ENCODE measurements at places on chromosomes 11 and 22.

DNA sequence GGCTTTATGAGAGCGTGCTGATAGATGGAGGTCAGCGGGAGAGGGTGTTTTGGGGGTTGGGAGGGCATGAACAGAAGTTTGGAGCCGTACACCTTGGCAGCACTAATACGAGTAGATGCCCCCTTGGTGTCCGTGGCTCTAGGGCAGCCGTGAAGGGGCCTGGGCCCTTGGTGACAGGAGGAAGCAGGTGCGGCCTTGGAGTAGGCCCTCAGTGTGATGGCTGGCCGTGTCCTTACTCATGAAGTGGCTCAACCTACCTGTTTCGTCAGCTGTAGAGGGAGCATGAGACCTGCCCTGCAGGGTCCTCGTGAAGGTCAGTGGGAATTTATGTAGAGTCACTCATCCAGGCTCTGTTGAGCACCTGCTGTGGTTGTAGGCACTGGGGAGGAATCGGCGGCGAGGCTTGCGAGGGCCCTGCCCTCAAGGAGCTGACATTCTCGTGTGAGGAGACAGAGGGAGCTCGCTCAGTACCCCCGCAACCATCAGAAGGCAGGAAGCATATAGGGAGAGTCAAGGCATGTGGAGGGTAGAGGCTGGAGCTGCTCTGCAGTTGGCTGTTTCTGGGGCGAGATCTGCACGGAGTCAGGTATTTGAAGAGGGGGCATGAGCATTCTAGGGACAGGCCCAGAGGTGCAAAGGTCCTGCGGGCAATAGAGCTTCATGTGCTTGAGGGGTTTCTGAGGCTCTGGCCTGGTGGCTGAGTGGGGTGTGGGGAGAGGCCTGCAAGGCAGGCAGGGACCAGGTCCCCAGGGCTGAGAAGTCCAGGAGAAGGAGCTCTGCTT lies 39.6 kb downstream of the TBC1D22A start:
- DNase-seq: no peak

DNA sequence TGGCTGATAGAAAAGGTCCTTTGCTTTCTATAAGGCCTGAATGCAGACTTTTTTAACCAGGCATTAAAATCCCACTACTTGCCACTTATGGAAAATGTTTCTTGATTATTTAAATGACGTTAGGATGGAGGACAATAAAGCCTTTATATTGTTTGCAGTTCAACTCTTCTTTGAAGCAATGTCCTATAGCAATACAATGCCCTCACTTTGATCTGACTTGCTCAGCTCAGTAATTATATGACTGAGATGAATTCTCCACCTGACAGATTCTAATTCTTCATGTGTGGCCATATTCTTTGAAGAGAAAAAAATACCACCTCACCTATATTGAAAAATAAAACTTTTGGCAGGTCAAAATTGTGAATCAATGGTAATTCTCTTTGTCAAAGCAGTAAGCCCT lies 182.0 kb upstream of the MTMR2 start:
- DNase-seq: no peak

GRCh38 chr22:29211466-29211865 lies 5.8 kb downstream of the EMID1 start:
- no peak for DNase-seq

- no peak for DNase-seq
Observed at GRCh38 chr22:30241576-30242371, 4.8 kb downstream of the LIF start.

- DNase-seq: no peak
Observed at GRCh38 chr22:22655452-22656290, 11.3 kb downstream of the GGTLC2 start.

- peak; percentile 51 for DNase-seq
Observed at GRCh38 chr22:37229012-37229804, 14.9 kb downstream of the RAC2 start.

DNA sequence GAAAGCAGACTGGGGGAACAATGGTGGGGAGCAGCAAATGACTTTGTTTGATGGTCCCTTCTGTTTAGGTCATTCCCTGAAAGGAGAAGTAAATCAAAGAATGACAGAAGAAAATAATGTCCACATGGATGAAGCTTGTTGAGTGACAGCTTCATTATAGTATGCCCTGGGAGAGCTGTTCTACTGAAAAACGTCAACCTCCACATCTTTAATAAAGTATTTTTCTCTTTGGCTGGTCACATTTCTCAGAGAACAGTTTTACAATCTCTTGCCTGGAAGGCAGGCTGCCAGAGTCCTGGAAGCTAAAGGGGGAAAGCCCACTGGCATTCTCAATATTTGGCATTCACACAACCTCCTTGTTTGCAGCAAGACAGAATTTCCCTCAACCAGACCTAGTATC lies 287.9 kb downstream of the SWAP70 start:
- DNase-seq: no peak

- no peak for DNase-seq
Observed at GRCh38 chr22:43925433-43926348, 2.1 kb downstream of the PNPLA3 start.

DNA sequence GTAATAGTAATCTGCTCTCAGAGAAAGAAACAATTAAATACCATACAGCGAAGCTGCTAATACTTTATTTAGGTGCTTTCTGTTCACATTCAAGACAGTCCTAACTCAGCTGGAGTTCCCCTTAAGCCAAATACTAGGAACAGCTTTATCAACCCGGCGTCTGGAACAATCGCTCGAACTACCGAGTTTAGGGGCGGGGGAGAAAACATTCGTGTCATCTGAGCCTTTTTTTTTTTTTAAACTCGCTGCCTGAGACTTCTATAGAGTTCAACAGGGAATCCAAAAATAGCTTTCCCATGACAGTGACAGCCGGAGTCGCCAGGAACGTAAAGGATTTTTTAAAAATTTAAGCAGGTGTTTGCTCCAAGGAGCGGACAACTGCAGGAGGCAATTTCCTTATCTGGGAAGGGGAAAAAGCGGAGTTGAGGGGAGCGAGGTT lies 852 bp downstream of the TRAF6 start:
- no peak for DNase-seq

GRCh38 chr11:7520981-7521487 lies 7.2 kb downstream of the PPFIBP2 start:
- DNase-seq: no peak

- no peak for DNase-seq
Observed at GRCh38 chr11:16292167-16292859, 64.0 kb downstream of the SOX6 start.

GRCh38 chr11:6413791-6414201 lies 5.1 kb downstream of the APBB1 start:
- DNase-seq: peak; percentile 58

GRCh38 chr11:34644669-34645406 lies 23.9 kb downstream of the EHF start:
- DNase-seq: no peak

DNA sequence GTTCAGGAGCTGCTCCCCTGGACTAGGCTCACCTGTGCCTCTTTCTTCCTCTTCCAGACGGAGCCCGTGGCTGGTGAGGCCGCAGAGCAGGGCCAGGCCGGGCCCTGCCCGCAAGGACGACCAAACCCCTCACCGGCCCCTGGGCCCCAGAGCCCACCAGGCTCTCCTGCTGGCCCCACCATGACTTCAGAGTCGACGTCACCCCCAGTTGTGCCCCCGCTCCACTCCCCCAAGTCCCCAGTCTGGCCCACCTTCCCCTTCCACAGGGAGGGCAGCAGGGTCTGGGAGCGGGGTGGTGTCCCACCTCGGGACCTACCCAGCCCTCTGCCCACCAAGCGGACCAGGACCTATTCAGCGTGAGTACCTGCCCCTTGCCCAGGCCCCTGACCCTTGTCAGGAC lies 11.0 kb downstream of the CSDC2 start:
- DNase-seq: no peak

- DNase-seq: no peak
Observed at GRCh38 chr22:42196454-42196853, 65.8 kb upstream of the CYP2D6 start.

DNA sequence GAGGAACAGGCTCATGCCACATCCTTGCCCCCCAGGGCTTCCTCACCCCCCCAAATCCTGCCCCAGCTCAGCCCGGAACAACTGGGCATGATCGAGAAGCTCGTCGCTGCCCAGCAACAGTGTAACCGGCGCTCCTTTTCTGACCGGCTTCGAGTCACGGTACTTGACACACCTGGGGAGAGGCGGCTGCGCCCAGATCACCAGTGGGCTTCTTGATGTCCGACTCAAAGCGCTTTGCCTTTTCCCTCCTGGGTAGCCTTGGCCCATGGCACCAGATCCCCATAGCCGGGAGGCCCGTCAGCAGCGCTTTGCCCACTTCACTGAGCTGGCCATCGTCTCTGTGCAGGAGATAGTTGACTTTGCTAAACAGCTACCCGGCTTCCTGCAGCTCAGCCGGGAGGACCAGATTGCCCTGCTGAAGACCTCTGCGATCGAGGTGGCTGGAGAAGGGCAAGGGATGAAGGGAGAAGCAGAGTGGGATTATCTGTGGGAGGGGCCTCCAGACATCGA lies 3.5 kb downstream of the NR1H3 start:
- DNase-seq: no peak

GRCh38 chr11:122642971-122643370 lies 12.6 kb upstream of the UBASH3B start:
- no peak for DNase-seq

- DNase-seq: no peak
Observed at GRCh38 chr11:83265331-83265730, 20.8 kb downstream of the CCDC90B start.

DNA sequence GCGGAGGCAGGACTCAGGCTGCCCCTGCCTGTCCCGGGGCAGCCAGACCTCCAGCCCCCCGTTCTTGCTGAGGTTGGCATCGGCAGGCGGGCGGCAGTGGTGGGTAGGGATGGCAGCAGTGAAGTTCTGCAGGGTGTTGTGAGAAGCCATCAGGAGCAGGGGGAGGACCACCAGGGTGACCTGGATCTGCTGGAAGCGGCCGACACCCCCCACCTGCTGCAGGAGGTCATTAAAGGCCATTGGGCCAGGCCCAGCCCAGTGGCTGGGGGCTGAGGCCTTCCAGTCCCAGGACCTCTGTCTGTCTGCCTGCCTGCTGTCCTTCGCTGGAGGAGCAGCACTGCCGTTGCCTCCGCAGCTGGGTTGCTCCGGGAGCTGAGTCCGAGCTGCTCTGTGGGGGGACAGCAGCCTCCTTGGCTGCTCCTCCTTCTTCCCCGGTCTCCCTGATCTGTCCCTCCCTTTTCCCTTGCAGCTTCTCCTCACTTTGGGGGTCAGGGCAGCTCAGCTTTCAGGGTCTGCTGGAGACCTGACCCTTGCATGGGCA lies at the start of gene SLC22A6:
Gene SLC22A6 (minus strand): TSS at position 517 of the 541 bp plus-strand sequence. CDS start 277 bp downstream, at position 240.
- no peak for DNase-seq

DNA sequence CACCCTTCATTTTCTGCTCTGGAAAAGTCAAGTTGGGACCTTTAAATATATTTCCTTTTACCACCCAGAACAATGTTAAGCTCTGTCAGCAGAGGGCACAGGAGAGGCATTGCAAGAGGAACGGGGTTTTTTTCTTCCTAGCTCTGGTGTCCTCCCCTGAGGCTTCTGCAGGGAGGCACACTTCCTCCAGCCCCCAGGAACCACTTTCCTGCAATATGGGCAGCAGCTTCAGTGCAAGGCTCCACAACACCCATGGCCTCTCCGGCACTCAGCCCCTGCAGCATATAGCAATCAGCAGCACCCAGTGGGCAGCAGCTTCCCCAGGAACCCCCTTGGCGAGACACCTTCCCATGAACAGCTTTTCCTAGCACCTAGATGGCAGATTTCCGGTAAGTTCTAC lies 101.4 kb downstream of the SYT9 start:
- DNase-seq: no peak

- DNase-seq: no peak
Observed at GRCh38 chr22:37951305-37951704, 2.1 kb downstream of the C22orf23 start.

- no peak for DNase-seq
Observed at GRCh38 chr22:47127441-47127871, 365.0 kb downstream of the TBC1D22A start.

DNA sequence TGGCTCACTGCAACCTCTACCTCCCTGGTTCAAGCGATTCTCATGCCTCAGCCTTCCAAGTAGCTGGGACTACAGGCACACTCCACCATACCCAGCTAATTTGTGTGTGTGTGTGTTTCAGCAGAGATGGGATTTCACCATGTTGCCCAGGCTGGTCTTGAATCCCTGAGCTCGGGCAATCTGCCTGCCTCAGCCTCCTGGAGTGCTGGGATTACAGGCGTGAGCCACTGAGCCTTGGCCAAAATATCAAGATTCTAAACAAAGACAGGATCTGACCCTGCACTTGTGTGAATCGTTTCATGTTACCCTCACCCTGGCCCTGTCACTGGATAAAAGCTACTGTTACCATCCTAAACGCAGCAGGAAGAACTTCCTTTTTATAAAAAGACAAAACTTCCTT lies 15.6 kb upstream of the THY1 start:
- no peak for DNase-seq

DNA sequence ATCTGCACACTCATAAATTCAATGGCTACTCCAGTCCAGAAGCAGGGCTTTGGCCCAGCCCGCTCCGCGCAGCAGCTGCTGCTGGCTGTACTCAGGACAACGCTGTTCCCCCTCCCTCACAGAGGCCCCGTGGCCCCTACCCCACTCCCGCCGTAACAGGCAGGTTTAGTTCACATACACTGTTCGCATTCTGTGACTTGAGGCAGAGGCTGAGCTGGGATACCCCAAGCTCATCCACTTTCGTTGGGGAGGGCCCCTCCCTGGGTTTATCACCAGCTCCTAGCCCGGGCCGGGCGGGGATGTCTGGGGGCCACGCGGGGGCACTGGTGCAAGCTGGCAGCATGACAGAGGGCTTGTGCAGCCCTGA lies 52.4 kb downstream of the SYT13 start:
- no peak for DNase-seq
